ENCODE measurements at places on chromosomes 6 and 20.

GRCh38 chr6:136740050-136740974, 52.0 kb downstream of the MAP3K5 start:
- no peak for DNase-seq

DNA sequence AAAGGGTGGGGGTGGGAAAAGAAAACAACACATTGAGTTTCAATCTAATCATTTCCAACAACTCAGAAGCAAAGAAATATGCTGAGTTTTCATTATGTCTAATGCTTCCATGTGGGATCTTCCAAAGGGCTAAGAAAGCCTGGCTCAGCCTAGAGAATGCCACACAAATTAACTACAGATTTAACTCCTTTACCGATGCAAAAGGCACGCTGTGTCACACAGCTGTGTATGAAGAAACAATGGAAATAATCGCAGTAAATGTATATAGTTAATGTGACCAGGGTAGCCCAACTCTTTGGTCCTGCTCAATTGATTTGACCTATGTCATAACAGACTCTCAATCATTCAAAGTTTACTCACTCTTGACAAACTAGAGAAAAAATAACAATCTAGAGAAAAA, 17.8 kb downstream of the B4GALT5 start:
- no peak for DNase-seq

DNA sequence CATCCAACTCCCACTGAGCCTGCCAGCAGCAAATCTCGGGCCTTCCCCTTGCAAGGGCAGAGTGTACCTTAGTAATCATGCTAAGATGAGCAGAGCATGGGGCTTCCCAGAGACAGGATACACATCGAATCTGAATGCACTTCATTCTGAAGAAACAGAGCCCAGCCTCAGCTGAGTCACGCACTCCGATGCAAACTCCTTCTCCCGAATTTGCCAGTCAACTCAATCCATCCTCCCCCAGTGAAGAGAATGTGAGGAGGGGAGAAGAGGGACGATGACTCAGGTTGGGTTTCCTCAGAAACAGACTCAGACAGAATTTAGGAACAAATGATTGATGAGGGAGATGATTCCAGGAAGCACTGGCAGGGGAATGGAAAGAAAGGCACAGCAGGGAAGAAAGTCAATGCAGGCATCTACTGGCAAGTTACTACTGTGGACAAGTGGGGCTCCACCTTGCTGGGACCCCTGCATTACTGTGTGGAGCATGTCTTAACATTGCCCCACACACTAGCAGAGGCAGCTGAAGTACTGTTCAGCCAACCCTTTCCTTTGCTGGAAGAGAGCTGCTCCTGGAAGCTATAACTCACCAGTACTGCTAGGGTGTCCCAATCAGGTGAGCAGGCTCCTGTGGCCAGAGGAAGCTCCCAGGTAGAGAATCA, 251.6 kb downstream of the ADGB start:
- DNase-seq: no peak

GRCh38 chr6:33927616-33928015, 123.8 kb upstream of the MLN start:
- no peak for DNase-seq

GRCh38 chr6:145814035-145814500, 527 bp downstream of the FBXO30 start:
- no peak for DNase-seq

DNA sequence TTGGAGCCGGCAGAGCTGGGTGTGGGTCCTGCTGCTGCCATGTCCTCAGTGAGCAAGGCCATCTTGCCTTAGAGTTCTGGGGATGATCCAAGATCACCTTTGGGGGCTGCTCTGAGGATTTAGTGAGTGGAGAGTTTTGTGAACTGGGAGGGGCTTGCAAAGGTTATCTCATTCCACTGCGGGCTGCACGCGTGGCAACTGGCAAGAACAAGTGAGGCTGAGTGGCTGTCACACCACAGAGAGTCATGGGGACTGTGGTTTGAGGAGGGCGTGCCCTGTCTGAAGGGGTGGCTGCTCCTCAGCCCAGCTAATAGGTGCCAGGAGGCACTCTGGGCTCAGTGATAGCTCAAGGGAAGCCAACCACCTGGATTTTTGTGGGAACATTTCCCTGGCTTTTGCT, 37.6 kb downstream of the TTLL9 start:
- DNase-seq: no peak

DNA sequence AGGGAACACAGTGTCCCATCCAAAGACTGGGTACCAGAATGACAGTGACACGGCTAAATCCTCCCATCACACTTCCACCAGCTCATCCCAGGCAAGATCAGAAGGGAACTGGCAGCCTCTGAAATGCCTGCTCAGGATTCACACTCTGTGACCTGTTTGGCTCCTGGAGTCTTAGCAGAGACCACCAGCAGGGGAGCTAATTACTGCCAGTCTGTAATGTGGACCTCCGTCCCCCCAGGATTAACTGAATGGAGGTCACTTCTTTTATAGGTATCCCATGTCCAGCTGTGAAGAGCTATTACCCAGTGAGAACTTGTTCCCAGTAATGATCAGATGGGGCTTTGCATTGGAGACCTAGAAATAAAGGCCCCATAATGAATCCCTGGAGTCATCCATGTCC, 45.2 kb downstream of the DEFB114 start:
- DNase-seq: no peak

DNA sequence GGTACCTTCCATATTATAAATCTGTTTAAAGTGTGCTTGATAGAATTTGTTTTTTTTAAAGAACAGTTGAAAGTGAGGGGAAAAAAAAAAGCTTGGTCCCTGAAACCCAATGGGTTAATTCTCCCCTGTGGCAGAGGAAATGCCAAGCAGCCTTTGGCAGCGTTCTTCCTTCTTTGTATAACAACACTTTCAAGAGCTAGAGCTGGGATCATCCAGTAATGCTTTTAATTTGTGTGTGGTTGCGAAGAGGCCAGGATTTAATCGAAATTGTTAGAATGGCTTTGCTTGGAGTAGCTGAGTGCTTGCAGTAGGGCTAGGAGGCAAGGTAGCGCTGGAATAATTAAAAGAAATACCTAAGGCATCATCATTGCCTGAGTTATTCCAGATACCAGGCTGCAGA, 692.0 kb downstream of the DHX35 start:
- DNase-seq: no peak

GRCh38 chr6:37041521-37041920, 36.1 kb downstream of the FGD2 start:
- no peak for DNase-seq

GRCh38 chr6:152201120-152201519, 393.6 kb downstream of the ESR1 start:
- no peak for DNase-seq

DNA sequence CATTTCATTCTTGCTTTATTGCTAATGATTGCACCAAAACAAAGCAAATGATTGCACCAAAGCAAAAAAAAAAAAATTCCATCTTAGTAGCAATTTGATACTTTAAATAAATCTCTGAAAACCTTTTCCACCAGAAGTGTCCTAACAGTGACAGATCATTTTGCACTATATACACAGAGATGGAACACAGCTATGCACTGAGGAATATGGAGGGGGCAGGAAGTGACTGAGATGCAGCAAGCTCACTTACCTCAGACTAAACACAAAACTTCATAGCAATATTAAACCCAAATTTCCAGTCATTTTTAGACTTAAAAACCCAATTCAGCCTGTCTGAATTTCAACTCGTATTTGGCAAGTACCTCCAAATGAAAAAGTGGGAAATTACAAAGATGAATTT, 41.2 kb downstream of the HIVEP2 start:
- no peak for DNase-seq

GRCh38 chr6:113315165-113315564, 542.0 kb upstream of the MARCKS start:
- no peak for DNase-seq

DNA sequence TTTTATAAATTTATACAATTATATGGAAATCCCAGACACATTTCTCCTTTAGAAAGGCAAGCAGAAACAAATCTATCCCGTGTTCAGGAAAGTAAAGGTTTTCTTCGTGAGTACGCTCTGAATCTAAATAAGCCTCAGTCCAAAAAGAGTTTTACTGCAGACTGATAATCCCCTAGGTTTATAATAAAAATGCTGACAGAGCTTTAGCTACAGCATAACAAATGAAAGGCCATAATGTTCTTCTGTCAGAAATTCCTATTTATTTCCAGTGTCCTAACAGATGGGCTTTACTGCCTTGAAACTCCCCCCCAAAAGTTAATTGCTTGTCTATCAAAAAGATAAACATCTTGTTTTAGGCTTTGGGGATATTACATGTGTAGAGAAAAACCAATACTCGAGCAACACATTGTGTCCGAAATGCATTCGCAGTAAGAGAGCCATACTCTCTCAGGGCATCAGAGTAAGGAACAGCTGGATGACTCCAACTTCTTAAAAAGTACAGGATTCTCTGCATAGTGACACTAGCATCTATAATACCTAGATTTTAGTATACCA, 109.0 kb downstream of the PRKN start:
- DNase-seq: no peak

All from GM13977 (cell line).